A375 (cell line): ENCODE measurements at places on chromosomes 1 and 21. TPM values are rescaled to one million over a fixed set of nuclear protein-coding genes. Genes with fewer than 3 reads are reported as not detected.

Gene GOLPH3L
- total RNA-seq, result 6.1 and 7.9 TPM in 2 replicates

Gene XCL1
- 0.49 and 0.98 TPM in 2 replicates for total RNA-seq

Gene TMEM81
- total RNA-seq, result 1.8 and 2.1 TPM in 2 replicates

Gene SLC9C2
- total RNA-seq, result 0.41 TPM in 1 of 2 replicates, not detected in the other

Gene PGLYRP4
- total RNA-seq, result not detected in 2 replicates

Gene CDKN2C
- total RNA-seq, result 59.4 and 63.9 TPM in 2 replicates

Gene CGN
- 0.88 and 1.0 TPM in 2 replicates for total RNA-seq
